ENCODE measurements at places on chromosomes 7 and 10.

DNA sequence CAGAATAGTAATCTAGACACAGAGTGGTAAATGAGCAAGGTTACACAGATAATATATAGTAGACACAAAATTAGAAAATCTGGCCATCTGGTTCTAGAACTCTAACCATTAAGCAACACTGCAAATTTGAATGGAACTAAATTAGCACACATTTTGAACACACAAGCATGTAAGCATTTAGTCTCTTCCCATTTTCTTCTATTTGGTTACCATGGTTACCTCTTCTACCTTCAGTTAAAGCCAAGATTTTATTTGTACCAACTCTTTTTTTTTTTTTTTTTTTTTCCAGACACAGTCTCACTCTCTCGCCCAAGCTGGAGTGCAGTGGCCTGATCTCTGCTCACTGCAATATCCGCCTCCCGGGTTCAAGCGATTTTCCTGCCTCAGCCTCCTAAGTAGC lies 790.5 kb downstream of the MAGI2 start:
- no peak for DNase-seq

DNA sequence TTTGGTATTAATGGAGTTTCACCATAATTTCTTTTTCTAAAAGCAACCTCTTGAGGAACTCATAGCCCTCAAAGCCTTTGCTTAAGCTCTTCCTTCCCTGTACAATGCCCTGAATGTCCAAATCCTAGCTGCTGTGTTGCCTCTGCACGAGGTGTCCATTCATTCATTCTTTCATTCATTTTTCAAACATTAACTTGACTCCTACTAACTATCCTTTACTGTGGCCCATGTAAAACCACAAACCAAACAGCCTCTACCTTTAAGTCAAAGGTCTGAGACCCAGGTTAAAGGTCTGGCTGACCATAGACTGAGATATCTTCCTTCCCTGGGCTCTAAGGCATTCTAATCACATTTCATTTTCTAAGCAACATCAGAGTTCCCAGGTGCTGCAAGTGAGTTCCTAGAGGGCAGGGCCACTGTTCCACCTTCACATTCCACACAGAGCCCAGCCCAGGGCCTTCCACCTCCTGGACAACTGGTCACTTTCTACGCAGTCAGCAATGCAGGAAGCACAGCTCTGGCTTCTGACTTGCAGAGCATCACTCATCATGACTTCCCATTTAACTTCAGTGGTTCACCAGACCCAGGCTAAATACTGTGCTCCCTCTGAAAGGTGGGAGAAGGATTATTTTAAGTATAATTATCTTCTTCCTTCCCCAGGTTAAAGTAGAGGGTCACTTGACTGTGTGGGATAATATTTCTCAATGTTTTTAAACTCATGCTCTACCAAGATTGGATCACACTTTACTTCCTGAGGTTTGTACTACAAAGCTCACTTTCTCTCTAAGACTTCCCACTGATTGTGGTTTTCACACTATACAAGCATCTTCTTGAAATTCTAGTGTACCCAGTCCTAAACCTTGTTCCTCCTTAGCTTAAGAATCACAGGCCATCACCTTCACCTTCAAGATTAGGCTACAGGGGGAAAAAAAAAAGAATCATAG lies 19.1 kb downstream of the ATXN7L1 start:
- DNase-seq, result no peak

DNA sequence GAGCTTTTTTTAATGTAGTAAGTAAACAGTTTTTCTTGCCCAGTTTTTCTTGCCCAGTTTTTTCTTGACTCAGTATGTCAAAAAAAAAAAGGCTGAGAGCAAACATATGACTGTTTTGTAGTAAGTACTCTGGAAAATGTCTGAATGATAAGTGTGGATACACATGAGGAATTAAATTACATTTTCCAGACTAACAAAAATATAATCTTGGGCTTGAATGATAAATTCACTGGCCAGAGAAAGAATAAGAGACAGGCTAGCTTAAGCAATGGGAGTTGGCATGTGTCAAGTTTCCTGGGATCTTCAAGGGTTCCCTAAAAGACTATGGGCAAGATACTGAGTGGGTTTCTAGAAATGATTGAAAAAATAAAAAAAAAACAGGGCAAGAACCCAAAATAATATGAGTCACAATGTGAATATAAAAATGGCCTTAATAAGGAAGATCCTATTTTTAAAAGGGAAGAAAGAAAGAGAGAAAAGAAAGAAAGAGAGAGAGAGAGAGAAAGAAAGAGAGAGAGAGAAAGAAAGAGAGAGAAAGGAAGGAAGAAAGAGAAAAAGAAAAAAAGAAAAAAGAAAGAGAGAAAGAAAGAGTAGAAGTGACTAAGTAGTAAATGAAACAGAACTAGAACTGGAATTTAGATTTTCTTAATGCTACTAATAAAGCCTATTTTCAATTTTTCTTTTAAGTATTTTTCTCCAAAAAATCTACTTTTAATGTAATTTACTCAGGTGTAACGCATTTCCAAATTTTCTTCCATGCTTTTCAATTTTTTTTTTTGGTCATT lies 60.2 kb downstream of the TFPI2 start:
- no peak for DNase-seq

DNA sequence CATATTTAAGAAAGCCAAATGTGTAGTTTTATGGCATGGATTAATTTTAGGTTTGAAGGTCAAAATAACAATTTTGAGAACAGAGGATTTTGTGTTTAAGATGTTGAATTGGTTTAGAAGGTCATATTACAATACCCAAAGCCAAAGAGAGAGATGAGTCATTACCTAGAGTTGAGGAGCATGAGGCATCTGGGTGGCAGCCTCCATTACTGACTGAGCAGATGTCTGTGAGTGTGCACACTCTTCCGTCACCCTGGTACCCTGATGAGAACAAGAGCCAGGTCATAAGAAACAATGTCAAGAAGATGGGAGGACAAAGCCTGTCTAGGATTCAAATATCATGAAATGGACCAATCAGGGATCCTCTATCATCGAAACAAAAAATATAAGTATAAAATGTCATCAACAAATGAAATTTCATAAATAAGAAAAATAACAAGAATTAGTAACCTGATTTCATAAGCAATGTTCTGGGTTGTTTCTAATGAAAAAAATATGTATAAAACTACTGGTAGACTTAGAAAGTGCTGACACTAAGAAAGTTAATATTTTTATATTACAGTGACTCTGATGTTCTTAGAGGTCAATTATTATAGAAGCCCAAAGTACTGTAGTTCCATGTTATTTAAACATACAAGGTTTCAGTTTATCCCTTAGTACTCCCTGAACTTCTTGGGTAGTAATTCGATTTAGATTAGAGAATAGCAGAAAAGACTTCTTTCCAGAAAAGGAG lies 20.0 kb downstream of the CUBN start:
- peak; percentile 93 for DNase-seq

- no peak for DNase-seq
These were observed 176.2 kb downstream of the GNAT3 start for GRCh38 chr7:80335511-80336231.

DNA sequence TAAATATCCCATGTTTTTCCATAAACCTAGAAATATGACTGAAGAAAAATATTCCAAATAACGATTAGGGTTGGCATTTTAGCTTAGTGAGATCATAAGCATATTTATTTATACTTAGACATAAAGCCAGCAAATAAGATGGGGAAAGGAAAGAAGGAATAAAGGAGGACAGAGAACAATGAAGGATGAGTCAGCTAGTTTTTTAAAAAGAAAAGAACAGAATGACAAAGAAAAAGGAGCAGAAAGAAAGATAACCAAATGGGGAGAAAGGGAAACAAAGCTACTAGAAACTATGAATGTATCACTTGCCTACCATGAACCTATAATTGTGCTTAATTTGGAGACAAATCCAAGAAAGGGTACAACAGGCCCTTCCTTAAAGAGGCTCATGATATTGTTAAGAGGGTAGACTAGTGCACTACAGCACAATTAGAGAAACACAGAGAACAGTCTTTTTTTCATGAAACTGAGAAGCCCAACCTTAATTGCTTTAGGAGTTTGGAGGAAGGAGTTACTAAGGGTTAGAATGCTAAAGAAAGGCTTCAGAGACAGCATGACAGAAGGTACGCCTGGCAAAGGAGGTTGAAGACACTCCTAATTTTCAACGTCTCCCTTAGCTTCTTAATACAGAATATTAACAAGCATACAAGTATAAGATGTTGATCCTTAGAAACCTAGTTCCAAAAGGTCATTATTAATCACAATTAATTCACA lies 23.9 kb downstream of the HERPUD2 start:
- DNase-seq, result no peak

DNA sequence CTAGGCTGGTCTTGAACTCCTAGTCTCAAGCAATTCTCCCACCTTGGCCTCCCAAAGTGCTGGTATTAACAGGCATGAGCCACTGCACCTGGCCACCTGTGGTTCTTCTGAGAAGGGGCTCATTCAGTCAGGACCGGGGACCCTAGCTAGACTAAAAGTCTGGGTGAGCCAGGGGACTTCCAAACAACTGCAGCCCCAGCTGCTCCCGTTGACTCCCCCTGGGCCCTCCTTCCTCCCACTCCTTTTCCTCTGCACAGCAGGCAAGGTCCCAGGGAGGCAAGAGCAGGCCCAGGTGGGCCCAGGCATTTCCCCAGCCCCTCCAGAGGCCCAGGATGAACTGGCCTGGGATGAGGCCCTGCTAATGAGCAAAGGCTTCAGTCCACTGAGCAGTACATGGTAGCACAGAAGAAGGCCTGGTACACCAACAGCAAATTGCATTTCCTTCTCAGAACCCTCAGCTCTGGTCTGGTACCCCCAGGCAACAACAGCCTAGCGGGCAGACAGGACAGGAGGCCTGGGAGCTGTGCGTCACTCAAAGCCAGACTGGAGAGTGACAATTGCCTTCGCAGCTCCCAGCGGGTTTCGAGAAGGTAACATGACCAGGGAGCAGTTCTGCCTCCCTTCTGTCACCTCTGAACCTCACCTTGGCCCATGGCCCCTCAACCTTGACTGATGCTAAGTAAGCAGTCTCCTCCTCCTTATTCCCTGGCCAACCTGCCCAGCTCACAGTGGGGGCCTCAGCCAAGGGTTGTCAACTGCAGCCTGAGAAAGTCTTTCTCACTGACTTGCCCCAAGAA lies 30.7 kb upstream of the HSPA12A start:
- no peak for DNase-seq

- DNase-seq, result no peak
These were observed 20.7 kb downstream of the CREB3L2 start for GRCh38 chr7:137981175-137981574.

DNA sequence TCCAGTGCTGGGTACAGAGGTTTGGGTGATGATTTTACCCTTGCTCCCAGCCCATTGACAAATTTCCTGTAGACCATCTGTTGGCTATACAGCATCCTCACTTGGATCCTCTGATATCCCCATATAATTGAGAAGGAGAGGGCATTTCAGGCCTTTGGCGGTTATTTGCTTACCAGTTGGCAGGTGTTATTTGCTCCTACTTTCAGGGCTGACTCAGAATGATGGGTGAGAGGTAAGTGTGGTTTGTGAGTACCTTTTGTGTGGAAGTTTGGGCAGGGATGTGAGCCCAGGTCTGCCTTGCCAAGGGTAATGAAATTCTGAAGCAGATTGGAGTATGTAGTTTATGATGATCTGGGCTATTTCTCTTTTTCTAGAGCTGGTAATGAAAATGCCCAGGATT lies 93.6 kb downstream of the LRMDA start:
- no peak for DNase-seq

DNA sequence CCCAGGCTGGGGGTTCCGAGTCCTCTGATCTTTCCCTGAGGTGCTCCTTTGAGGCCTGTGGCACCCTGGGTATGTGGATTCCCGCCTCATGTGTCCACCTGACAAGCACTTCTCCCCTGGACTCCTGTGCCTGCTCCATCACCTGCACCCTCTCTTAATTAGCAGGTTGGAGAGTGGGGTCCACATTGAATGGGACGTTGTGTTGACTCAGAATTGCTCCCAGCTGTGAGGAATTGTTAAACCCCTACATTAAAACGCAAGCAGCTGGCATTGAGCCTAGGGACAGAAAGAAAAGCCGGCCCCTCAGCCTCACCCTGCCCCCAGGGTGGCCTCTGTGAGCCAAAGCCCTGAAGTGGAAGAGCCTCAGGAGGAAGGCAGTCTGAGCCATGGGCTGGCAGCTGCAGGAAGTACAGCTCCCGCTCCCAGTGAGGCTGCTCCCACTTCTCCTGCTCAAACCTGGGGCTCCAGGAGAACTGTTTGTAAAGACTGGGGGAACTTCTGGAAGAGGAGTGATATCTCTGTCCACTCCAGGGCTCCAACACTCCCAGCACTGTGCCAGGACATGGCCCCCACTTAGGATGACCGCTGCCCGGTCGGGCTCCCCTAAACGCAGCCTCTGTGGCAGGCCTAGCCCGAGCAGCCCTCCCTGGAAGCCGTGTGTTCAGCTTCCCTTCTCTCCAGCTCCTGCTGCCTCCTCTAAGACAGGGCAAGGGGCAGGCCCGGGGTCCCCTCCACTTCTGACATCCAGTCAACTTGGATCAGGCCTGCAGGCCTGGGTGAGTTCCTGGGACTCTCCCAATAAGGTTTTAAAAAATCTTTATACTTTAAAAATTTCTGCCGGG lies 1.8 kb upstream of the OPN4 start:
- DNase-seq, result no peak

- no peak for DNase-seq
These were observed 128.7 kb downstream of the COBL start for GRCh38 chr7:51187941-51188340.

DNA sequence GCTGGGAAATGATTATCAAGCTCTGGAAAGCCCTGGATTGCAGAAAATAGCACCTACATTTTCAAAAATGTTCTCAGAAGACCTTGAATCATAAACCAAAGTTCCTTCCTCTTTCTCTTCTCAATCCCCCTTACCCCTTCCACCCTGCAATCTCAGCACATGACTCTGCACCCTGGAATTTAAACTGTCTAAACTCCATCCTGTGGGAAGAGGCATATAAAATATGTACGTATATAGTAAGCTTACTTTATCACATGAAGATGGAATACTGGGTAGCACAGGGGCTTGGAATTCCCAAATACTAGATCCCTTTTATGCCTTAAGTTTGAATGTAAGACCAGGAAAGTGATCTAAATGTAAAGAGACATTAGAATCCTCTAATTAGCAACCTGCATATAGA lies 7.7 kb downstream of the AGMO start:
- DNase-seq, result peak; percentile 20

GRCh38 chr7:42025635-42026375 lies 211.2 kb downstream of the GLI3 start:
- no peak for DNase-seq

- DNase-seq, result no peak
These were observed 541.6 kb upstream of the FZD8 start for GRCh38 chr10:36183726-36184125.

All from fibroblast of mammary gland (primary cell).